ENCODE measurements at places on chromosomes 7 and 10.
A peak's percentile ranks its signal among the peaks of the same experiment; 100 is the strongest.

- no peak for DNase-seq
These were observed 308.5 kb upstream of the MEOX2 start for GRCh38 chr7:15995027-15995426.

- DNase-seq, result no peak
These were observed 93.4 kb downstream of the PTPRN2 start for GRCh38 chr7:158494162-158494586.

GRCh38 chr7:138477081-138477578, 17.1 kb downstream of the TRIM24 start:
- DNase-seq, result peak; percentile 26

DNA sequence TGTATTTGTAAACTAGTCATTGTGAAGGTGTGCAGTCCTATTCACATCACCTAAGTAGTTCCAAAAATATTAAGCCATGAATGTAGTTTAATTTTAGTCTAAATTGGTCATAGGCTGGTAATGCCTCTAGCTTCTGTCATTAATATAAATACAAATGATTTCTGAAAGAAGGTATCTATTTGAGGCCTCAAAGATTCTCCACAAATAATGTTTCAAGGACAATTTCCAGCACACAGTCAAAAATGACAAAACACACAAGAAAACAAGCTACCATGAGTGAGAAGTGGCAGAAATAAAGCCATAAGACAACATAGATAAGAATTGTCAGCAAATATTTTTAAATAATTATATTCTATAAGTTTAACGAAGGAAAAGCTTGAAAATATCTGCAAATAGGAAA, 66.7 kb upstream of the PDK4 start:
- no peak for DNase-seq

GRCh38 chr10:100793055-100793454, 47.7 kb downstream of the PAX2 start:
- DNase-seq, result no peak

DNA sequence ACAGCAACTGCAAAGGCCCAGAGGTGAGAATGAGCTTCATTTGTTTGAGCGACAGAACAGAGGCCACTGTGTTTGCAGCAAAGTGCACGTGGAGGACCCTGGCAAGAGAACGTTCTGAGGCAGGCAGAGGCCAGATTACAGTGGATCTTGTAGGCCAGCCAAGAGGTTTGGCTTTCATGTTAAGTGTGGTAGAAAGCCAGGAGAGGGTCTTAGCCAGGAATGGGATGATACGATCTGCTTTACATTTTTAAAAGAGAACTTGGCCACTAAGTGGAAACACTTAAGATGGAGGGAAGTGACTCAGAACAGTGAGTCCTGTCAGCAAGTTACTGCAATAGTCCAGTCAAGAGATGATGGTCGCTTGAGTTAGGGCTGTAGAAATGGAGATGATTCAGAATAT, 4.6 kb downstream of the CCDC136 start:
- DNase-seq, result no peak

DNA sequence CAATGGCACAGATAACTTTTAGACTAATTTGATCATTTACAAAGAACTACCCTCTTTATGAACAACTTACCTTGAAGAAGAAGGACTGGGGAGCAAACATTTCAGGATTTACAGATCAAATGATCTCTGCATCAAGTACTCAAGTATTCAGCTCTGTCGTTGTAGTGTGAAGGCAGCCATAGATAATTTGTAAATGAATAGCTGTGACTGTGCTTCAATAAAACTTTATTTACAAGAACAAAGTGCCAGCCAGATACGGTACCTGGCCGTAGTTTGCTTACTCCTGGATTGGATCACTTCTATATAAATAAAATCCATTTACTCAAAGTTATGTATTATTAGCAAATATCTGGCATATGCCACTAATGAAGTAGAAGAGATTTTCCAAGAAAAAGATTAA, 388.2 kb upstream of the SEMA3A start:
- no peak for DNase-seq

DNA sequence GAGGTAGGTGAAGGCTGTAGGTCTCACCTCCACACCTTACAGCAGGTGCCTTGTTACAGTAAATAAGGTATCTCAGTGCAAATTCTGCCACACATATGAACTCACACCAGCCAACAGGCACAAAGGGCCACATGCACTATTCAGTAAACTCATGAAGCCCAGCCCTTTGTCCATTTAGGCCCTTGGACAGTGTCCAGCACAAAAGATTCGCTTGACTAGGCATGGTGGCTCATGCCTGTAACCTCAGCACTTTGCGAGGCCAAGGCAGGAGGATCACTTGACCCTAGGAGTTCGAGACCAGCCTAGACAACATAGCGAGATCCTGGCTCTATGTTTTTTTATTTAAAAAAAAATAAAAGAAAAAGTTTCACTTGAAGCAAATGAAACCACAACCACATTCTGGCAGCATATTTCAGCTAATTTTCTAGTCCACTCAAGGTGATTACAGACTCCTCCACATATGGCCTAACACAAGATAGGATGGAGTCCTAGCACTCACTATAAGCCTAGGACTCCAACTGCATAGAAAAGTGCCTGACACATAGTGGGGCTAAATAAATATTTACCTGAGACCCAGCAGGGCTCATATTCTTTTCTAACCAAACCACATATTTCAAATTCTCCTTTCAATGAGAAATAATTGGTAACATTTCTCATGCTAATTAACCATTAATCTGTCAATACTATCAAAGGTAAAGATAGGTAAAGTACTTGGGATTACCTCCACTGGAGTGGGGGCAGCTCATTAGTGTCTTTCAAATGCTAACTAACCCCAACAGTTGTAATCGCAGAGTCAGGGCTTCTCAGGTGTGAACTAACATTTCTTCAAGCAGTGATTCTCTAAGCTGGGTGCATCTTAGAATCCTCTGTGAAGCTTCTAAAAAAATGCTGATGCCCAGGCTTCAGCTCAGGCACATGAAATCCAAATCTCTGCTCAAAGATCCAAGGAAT, 4.5 kb upstream of the ANKRD1 start:
- no peak for DNase-seq

DNA sequence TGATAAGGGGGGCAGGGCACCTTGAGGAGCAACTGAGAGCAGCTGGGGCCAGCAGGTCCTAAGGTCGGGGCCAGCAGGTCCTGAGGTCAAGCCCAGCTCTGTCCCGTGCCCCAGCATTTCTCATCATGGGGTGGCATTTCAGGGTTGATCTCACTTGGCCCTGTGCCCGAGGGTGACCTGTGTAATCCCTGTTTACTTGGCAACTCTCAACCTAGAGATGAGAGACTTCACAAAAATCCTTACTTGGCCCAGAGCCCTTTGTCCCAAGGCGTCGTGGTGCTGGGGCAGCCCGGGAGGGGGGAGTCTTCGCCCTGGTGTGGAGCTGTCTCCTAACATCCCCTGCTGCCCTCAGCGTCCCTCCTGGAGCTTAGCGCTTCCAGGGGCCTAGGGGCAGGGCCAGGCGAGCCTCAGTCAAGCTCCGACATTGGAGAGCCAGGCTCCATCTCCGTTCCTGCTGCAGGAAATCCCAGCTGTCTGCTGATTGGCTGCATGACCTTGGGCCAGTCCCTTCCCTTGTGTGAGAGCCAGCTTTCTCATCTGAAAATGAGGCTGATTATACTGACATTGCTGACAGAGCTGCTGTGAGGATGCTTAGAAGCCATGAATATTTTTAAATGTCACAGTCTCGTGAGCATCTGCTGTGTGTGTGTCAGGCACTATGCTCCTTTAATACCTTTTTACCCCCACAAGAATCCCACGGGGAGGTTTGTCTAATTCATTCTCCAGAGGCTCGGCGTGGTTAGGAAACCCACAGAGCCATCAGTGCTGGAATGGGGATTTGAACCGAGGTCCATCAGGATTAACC, 94.3 kb downstream of the ZMIZ1 start:
- DNase-seq, result no peak

- DNase-seq, result no peak
These were observed 85.8 kb downstream of the CALD1 start for GRCh38 chr7:134865001-134865845.

DNA sequence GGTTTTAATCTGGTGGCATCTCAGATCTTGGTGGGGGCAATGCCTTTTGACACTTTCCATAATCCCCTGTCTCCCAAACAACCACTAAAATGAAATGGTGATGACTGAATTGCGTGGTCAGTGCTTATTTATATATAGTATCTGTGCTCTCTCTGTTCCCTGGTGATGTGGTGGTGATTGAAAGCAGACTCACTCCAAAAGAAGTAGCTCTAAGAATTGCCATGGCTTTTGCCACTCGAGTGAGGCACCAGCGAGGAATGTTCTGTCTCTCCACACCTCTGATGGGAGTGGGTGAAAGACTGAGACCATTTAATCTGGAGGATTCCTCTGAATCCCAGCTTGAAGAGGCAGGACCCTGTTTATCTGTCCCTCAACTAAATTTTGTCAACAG, 2.8 kb downstream of the DUSP5 start:
- DNase-seq, result no peak

GRCh38 chr7:28697913-28698563, 260.1 kb downstream of the TRIL start:
- DNase-seq, result no peak

DNA sequence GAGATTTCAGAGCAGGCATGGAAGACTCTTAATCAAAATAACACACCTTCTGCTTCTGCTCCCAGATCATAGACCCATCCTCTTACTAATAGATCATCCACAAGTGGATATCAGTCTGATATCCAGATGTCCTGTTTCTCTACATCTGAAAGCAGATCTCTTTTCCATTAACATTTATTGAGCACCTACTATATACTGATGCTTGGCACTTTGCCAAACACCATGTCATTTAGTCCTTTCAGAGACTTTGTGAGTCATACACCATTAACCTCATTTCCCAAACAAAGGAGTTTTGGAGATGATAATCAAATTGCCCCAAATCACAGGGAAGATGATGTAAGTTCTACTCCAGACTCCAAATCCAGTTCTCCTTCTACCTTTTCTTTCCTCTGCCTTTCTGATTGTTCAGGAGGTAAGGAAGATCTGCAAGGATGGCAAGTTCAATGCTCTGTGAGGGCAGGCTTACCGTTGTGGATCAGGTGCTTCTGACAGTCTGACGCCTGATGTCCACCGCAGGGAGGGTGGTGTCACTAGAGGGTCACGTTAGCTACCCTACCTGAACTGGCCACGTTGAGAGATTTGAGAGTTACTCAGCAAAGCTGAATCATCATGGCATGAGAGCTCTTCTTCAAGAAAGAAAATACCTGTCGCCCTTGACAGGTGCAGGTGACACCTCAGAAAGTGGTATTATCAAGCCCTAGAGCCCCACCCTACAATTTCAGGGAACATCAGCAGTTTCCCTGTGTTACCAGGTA, 269.6 kb upstream of the ZMIZ1 start:
- DNase-seq, result no peak

GRCh38 chr10:78868861-78869260, 199.9 kb upstream of the ZMIZ1 start:
- DNase-seq, result no peak

- peak; percentile 21 for DNase-seq
These were observed 41.5 kb upstream of the ZNF32 start for GRCh38 chr10:43689955-43690771.

DNA sequence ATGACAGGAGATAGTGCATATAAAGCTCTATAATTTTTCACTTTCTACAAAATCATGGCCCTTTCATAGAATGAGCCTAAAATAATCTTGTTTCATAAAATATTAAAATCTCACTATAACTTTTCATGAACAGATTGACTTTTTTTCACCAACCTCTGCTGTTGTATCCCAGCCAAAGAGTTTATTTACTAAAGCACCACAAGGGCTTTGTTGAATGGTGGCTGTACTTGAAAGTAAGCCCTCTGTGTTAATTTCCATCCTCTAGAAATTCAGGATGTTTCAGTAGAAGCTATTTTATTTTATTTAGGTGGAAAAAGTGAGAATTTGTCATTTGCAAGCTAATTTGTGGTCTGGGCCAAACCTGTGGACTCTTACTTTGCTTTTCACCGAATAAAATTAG, 30.2 kb downstream of the THNSL1 start:
- no peak for DNase-seq

DNA sequence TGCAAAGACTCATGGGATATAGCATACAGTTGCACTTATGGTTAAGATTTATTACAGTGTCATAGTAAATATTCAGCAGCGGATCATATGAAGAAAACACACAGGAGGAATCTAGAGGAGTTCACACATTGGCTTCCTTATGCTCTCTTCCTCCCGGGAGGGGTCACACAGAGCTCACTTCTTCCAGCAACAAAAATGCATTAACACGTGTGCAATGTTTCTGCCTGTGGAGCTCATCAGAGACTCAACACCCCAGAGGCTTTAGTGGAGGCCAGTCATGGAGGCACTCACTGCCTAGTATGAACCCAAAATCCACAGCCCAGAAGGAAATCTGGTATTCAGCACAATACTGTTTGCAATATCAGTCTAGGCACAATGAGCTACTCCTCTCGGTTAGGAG, 202.8 kb upstream of the PRSS1 start:
- DNase-seq, result no peak

DNA sequence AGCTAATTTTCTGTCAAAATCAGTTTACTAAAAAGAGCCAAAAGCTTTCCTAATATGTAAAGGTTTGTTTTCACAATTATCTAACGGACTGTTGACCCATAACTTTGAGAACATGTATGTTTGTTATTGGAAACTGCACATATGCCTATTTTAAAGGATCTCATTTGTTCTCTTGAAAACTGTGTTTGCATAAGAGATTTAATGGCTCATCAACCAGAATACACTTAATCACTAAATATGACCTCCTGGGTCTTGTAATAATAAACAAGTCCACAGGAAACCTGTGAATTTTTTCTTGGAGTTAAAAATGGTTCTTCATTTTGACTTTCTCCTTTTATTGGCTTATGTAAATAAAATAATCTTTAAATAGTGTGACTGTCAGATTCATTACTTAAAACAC, 48.3 kb upstream of the STEAP1B start:
- peak; percentile 13 for DNase-seq

- DNase-seq, result peak; percentile 59
These were observed 1.2 kb downstream of the EZH2 start for GRCh38 chr7:148882841-148883265.

DNA sequence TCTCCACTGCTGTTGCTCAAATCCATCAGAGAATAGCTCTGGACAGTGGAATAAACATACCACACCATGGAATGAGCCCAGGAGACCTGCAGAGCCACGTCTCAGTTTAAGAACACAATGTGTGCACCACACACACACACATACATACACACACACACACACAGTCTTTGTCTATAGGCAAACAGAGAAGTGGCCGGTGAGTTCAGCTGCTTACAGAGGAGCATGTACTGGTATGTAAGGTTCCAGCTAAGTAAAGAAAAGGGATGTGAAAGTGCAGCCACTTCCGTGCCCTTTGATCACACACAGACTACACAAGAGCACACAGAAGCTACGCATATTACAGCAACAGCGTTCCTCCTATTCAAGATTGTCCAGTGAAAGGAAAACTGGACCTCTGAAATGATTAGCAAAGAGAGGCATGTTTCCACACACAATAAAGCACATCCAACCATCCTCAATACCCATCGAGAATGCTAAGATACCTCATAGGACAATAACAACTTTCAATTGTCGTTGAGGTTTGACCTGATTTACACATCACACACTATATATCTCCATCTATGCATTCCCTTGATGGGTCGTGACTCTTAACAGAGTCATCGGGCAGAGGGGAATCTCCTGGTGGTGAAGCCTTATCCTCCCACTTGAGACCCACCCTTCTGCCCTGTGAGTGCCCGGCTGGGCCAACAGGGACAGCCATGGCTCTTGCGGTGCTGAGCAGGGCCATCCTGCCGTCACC, 23.6 kb downstream of the SLC35B4 start:
- no peak for DNase-seq

- no peak for DNase-seq
These were observed 186.8 kb downstream of the CTTNBP2 start for GRCh38 chr7:117686311-117686935.

Measured in NCI-H2081 (cell line).